SK-MEL-5 (cell line): ENCODE measurements at places on chromosomes 12 and 14. TPM values are rescaled to one million over a fixed set of nuclear protein-coding genes. Genes with fewer than 3 reads are reported as not detected.

Gene KIF5A
- total RNA-seq, result 0.29 and 0.40 TPM in 2 replicates

Gene RPGRIP1
- total RNA-seq, result 0.08 and 0.21 TPM in 2 replicates

Gene PTCSC3
- not detected in 2 replicates for total RNA-seq

Gene ARHGDIB
- total RNA-seq, result 0.63 and 2.6 TPM in 2 replicates

Gene TBC1D30
- total RNA-seq, result 1.6 and 2.2 TPM in 2 replicates

Gene TOMM20L
- not detected in 2 replicates for total RNA-seq

Gene FAM90A1
- total RNA-seq, result not detected in 2 replicates

Gene TAS2R9
- not detected in 2 replicates for total RNA-seq

Gene KLHL33
- not detected in 2 replicates for total RNA-seq

Gene EFS
- total RNA-seq, result not detected in 2 replicates

Gene PTPN21
- 2.4 and 2.7 TPM in 2 replicates for total RNA-seq

Gene SLC39A2
- not detected in 2 replicates for total RNA-seq

Gene GPR137C
- 0.32 and 0.40 TPM in 2 replicates for total RNA-seq

Gene DPPA3
- not detected in 2 replicates for total RNA-seq

Gene ABCB9
- 8.3 and 11.8 TPM in 2 replicates for total RNA-seq

Gene SYCP3
- total RNA-seq, result 0.29 and 0.63 TPM in 2 replicates

Gene SLC10A1
- total RNA-seq, result not detected in 2 replicates

Gene MFAP5
- total RNA-seq, result not detected in 2 replicates

Gene IL26
- total RNA-seq, result not detected in 2 replicates

Gene MYF5
- total RNA-seq, result not detected in 2 replicates

Gene PTMS
- 88.9 and 92.6 TPM in 2 replicates for total RNA-seq

Gene ARL6IP4
- total RNA-seq, result 128 and 148 TPM in 2 replicates

Gene PRIMA1
- total RNA-seq, result 0.95 and 1.0 TPM in 2 replicates

Gene PACS2
- total RNA-seq, result 26.0 and 32.3 TPM in 2 replicates

Gene TGFB3
- 2.8 and 4.4 TPM in 2 replicates for total RNA-seq

Gene C12orf50
- total RNA-seq, result 0.58 and 0.69 TPM in 2 replicates

Gene SERPINA10
- not detected in 2 replicates for total RNA-seq

Gene ESRRB
- not detected in 2 replicates for total RNA-seq

Gene RNASE3
- total RNA-seq, result not detected in 2 replicates

Gene C14orf39
- not detected in 2 replicates for total RNA-seq

Gene TPCN1
- total RNA-seq, result 14.3 and 16.3 TPM in 2 replicates

Gene NKX2-8
- total RNA-seq, result 0.27 and 0.50 TPM in 2 replicates

Gene PLA2G1B
- total RNA-seq, result not detected in 2 replicates

Gene TAMALIN
- 25.5 and 26.7 TPM in 2 replicates for total RNA-seq

Gene SYNDIG1L
- total RNA-seq, result not detected in 2 replicates

Gene RHEBL1
- 5.2 and 7.8 TPM in 2 replicates for total RNA-seq

Gene RTL1
- not detected in 2 replicates for total RNA-seq

Gene TBX5
- not detected in 2 replicates for total RNA-seq

Gene RFX4
- not detected in 2 replicates for total RNA-seq

Gene FOXG1
- total RNA-seq, result not detected in 2 replicates

Gene STAC3
- not detected in 2 replicates for total RNA-seq

Gene TMBIM4
- 199 and 204 TPM in 2 replicates for total RNA-seq

Gene ABCD2
- total RNA-seq, result 0.05 and 0.08 TPM in 2 replicates

Gene B3GNT4
- total RNA-seq, result 0.05 and 0.21 TPM in 2 replicates

Gene MGST1
- 5.3 and 9.0 TPM in 2 replicates for total RNA-seq

Gene KLC1
- total RNA-seq, result 128 and 136 TPM in 2 replicates

Gene CD63
- total RNA-seq, result 3,613 and 3,895 TPM in 2 replicates

Gene DAAM1
- 23.5 and 26.0 TPM in 2 replicates for total RNA-seq

Gene LRRC43
- not detected in 2 replicates for total RNA-seq

Gene GPX2
- not detected in 2 replicates for total RNA-seq

Gene OVCH1
- total RNA-seq, result not detected in 2 replicates
